Brain (organoid and tissue), 16 donors: ENCODE measurements at places on chromosomes 7 and 10.

GRCh38 chr10:24822590-24822989 is 98.9 kb upstream of the ARHGAP21 start:
- DNase-seq = no peak

GRCh38 chr10:96584035-96584434 is 2.8 kb downstream of the TM9SF3 start:
- DNase-seq = no peak

GRCh38 chr7:92404170-92404614 is 43.1 kb upstream of the GATAD1 start:
- DNase-seq = no peak

- no peak for DNase-seq
Observed at GRCh38 chr10:75211007-75211691, 553 bp downstream of the VDAC2 start.

DNA sequence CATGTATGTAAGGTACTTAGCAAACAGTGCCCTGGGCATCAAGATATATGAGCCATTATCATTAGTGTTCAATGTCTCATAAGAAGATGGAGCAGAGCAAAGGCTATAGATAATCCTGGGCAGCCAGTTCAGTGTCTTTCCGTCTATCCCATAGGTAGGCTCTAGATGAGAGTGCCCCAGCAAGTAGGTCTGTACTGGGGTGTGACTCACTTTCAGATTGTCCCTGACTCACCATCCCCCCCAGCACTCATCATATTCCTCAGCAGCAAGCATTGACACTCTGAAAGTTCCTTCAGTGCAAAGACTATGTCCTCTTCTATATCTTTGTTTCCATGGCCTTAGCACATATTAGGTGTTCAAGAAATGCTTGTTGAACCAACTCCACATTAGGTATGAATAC is 20.0 kb upstream of the FAM204A start:
- no peak for DNase-seq

GRCh38 chr10:99285881-99286280 is 43.3 kb upstream of the CNNM1 start:
- no peak for DNase-seq

DNA sequence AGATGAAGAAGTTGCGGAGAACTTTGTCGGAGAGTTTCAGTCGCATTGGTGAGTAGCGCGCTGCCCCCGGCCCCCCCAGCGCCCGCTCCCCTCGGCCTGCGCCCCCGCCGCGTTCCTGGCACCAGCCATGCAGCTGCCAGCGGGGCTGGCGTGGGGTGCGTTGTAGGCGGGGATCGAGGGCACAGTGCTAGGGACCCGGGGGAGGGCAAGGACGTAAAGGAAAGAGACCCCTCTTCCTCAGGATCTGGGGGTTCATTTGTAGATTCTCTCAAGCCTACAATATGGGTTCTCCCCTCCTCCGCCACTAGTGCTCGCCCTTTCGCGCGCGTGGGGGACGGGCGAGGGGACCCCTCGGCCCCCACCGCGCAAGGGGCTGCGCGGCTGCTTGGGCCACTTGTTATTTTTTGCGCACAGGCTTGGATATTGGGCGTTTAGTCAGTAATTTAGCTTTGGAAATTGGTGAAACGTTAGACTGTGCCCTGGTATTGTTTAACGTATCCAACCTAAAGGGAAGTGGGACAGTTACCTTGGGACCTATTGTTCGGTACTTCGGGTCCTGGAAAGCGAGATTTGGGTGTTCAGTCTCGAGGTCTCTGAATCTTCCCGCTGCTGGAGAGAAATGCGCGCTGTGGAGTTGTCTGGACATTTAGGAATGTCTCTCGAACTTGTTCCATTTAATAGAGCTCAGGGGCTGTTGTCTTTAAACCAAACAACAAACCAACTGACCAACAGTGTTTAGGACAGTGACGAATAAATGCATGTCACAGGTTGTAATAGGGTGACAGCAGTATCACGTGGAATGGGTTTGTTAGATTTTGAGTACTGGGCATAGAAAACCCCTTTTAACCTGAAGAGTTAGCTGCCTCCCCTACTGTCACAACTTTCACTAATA is 796 bp downstream of the CDK14 start:
- DNase-seq = peak; percentile 32

DNA sequence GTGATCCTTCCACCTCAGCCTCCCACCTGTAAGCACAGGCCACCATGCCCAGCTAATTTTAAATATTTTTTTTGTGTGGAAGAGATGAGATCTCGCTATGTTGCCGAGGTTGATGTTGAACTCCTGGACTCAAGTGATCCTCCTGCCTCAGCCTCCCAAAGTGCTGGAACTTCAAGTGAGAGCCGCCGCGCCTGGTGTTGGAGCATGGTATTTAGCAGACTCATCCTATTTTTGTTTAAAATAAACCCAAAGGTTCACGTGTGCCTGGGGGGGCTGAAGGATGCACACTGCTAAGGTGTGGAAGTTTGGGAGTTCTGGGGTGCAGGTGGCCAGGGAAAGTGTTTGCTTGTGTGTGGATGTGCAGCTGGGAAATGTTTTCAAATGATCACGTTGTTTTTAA is 18.1 kb downstream of the PDGFA start:
- no peak for DNase-seq

DNA sequence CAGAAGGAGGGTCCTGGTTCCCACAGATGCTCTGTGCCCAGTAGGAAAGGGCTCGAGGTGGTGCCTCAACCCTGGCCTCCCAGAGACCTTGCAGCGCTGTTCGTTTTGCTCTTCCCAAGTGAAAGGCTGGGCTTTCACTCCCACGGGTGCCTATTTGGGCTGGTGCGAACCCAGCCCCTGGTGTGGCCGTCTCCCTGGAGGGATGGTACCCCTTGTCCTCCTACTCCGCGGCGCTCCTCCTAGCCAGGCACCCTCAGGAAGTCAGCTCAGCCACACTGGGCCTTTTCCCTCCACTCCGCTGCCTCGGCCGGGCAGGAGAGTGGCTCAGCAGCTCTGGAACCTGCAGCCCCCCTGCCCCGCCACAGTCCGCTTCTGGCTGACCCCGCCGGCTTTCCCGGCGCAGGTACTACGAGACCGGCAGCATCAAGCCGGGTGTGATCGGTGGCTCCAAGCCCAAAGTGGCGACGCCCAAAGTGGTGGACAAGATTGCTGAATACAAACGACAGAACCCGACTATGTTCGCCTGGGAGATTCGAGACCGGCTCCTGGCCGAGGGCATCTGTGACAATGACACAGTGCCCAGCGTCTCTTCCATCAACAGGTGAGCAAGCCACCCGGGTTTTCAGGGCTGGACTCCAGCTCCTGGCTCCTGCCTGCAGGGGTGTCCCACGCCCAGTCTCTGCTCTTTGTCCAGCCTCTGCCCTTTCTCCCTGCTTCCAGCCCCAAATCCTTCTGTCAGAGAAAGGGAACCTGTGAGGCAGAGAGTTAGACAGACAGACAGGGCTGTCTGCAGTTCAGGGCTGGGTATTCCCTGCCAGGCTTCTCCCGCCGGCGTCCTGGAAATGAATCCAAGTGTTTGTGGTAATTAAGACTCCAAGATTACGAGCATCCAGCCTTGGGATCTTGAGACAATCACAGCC is 5.2 kb downstream of the PAX2 start:
- DNase-seq = no peak

GRCh38 chr10:125407000-125407502 is 246.7 kb upstream of the CTBP2 start:
- peak; percentile 3 for DNase-seq

DNA sequence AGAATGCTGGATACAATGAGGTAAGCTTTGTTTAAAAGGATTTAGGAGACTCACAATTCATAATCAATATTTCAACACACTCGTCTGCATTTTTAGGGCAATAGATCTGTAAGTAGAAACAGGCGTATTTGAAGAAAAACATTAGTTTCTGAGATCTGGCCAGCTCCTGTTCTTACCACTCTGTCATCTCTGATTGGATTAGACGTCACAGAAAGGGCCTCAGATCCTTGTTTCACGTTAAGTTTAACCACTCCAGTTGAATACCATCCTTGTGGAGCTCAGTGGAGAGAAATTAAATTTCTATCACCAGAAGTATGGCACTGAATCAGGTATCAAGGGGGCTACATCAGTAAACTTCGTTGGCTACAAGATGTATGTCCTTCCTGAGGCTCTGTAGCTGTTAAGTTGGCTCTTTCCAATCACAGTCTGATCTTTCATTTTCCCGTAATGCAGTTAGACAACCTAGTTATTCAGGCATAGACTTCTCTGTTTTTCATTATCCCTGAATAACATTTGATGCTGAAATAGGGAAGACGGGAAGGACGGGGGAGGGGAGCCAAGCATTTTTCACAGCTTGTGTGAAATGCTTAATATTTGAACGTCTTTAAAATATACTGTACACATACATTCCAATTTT is 659.2 kb upstream of the GALNT17 start:
- peak; percentile 37 for DNase-seq

DNA sequence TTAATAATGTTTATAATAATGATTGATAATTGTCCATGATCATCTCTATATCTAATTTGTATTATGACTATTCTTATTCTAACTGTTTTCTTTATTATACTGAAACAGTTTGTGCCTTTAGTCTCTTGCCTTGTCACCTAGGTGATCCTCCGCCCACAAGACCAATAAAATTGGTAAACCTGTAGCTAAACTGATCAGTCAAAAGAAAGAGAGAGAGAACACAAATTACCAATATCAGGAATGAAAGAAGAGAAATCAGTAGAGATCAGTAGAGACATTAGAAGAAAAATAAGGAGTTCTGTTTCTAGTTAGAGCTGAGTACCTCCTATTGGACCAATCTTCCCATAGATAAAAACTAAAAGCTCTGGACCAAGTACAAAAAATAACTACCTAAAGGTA is 6.1 kb upstream of the COA1 start:
- no peak for DNase-seq

DNA sequence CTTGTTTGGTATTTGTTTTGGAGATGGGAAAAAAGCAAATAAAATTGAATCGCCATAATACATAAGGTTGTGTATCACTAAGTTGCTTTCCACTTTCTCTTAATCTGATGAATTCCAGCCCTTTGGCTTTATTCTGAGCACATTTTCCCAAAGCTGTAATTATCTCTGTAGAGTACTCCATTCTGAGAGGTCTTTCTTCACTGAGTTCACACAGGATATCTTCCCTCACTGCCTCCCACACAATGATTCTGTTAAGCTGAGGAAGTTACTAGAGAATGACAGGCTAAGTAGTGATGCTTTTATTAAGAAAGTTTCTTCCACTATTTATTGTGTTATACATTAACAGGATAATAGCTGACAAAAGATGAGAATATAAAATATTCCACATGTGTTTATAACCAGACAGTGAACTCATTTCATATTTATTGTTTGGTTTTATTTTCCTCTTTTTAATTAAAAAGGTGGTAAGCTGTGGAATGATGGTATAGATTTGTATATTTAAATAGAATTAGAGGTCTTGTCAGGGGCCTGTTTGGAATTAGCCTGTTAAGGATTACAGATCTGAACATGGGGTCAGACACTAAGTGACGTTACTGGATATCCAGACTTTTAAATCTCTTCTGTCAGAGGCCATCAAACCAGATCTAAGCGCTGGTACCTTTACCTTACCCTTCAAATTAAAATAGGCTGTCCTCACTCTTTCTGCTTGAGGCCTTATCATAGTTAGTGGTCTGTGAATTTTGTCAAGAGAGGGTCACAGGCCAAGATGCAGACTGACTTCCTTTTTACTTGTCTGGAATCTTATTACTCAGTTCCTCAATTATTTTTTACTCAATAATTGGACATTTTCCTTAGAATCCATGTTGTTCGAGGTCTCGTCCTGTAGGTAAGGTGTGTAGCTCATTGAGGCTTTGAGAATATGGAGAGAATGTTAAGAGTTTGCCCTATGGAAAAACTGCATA is 8.4 kb downstream of the PLXDC2 start:
- no peak for DNase-seq

DNA sequence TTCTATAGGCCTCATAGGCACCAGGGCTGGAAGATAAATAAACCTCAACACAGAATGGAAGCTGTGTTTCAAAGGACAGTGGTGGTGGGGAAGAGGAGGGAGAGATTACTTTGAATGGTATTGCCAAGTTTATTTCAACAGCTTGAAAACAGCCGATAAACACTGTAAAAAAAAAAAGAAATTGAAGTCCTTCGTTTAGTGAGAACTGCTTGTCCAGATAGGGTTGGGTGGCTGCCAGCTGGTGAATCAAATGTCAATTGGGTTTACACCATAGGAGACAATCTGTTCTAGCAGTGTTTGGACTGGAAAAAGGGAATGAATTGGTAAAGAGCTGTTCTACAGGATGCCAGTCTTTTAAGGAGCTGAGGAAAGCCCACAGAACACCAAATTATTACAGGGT is 254.8 kb downstream of the PHF14 start:
- peak; percentile 90 for DNase-seq

- no peak for DNase-seq
Observed at GRCh38 chr10:130764651-130765050, 546.9 kb downstream of the TCERG1L start.

DNA sequence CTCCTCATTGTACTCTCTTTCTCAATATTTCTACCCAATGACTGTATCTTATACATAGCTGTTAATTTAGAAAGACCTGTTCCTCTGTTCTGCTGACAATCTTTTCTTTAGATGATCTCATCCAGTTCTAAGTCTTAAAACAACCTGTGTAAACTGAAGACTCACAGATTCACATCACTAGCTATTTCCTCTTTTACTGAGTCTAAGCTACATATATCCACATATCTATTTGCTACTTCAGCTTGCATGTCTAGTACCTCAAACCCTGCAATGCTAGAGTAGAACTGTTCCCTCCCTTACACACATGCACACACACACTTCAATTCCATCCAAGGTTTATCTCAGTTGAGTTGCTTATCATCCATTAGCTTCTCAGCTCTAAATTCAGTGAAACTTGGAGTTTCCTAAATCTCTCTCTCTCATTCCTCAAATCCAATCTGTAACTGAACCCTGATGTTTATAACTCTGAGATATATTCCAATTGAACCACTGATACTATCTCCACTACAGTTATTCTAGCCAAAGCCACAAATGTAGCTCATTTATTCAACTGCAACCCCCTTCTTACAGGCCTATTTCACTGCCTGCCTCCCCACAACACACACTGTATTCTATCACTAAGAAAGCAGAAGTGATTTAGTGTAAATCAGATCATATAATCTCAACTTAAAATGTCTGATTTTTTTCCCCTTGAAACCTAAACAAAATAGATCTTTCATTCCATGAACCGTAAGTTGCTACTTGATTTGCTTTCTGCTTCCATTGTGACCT is 1036.8 kb upstream of the POT1 start:
- no peak for DNase-seq

- no peak for DNase-seq
Observed at GRCh38 chr10:133475821-133476640, 22.3 kb downstream of the SCART1 start.

DNA sequence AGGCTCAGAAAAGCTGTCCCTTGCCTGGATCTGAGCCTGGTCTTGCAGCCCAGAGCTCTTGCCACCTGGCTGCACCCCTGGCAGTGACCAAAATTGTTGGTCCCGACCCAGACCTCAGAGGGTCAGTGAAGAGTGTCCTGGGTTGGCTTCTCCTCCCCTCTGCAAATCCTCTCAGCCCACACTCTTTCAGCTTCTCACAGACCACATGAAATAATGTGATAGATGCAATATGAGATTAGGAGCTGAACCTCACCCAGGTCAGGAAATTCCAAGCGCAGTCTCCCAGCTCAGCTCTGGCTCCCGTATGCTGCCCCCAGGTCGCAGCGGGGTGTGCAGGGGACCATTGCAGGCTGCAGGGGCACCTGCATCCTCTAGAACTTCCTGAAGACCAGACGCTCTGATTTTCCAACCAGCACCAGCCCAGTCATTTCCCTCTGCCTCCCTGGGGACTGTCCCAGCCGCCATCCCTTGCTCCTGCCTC is 19.6 kb upstream of the RET start:
- no peak for DNase-seq

GRCh38 chr7:142800699-142801260 is 30.0 kb downstream of the PRSS2 start:
- no peak for DNase-seq

- no peak for DNase-seq
Observed at GRCh38 chr7:8566016-8566415, 132.6 kb downstream of the NXPH1 start.
